ENCODE measurements at places on chromosomes 13 and 19.

DNA sequence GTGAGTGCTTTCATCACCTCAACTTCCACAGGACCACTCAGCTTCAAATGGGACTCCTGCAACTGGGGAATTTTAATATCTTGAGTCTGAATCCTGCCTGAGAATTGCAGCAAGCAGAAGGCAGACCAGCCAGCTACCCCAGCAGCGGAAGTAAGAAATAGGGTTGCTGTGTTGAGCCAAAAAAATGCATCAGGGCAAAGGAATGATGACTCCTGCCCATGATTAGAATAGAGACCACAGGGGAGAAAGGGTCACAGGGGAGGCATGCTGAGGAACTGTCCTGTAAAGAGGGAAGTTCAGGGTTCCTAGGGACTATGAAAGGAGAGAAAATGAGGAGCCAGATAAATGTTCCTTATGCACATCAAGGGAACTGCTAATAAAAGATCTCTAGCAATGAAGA is 370.2 kb downstream of the KCTD12 start:
- DNase-seq, result no peak

- DNase-seq, result no peak
Measured at GRCh38 chr13:25738342-25739196, 313.2 kb downstream of the SHISA2 start.

DNA sequence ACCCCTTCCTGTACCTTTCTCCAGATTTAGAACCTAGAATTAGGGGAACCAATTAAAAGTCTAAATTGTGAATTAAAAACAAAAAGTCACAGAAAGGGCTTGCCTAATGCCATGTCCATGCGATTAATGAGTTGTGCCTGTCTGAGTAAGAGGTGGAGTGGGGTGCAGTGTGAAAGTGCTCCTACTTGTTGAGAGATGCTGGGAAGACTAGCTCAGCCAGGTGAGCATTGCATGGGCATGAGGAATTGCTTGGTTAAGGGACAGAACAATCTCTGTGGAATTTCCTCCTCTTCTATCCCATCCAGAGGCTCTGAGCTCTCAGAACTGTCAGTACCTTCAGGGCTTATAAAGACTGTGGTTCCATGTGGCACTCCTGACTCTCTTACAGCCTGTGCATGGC is 159.0 kb upstream of the UBL3 start:
- no peak for DNase-seq

DNA sequence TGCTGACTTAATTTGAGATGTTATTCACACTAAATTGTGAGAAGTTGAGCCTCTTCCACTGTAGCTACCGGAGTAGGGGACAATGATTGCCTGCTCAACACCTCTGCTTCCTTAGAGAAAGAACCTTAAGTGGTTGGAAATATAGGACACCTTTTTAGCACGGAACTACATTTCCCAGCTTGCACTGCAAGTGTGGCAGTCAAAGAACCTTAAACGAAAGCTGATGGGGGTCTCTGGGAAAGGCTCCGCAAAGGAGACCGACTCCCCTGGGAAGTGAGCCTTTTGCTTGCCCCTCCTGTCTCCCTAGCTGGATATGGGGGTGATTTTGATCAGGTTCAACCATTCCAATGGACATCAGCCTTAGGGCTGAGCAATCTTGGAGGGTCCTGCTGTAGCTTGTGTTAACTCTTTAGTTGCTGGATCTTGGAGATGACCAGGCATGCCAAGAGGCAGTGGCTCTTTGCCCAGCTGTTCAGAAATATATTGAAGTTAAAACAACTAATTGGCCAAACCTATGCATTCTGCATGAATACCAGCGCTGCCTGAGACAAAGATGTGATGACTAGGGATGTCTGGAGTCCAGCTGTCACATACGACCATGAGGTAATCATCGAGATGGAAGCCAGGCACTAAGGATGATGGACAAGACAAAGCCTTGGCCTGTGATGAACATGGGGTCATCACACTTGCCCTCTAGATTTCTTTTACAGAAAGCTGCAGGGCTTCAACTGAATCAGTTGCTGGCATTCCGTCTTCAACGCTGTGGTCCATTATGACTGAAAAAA is 286.5 kb downstream of the FOXO1 start:
- DNase-seq, result no peak

GRCh38 chr19:17847538-17848366 is at the start of gene JAK3:
Gene JAK3 (minus strand): TSS chr19:17847982. CDS start chr19:17844417, 3,565 bp downstream.
- peak; percentile 91 for DNase-seq

DNA sequence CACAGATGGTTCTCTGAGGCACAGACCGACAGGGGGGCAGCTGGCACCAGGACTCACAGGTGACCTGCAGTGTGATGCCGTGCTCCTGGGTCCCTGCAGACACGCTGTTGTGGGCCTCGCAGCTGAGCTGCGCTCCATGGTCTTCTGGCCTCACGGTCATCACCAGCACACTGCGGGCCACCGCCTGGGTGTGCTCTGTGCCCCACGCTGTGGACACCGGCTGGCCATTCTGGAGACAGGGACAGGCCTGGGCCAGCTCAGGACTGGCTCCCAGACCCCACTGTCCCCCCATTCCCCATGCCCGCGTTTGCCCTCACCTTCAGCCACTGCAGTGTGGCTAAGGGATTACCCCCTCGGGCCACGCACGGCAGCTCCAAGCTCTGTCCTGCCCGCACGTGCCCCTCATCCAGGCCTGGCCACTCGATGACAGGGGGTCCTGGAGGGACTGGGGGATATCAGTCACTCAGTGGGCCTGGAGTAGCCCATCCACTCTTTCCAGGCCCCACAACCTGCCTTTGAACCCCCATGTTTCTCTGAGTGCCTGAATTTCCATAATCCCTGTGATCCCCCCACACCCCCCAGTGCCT is 3.3 kb downstream of the NPHS1 start:
- DNase-seq, result no peak

- peak; percentile 34 for DNase-seq
Measured at GRCh38 chr19:1401138-1401888, at the start of gene GAMT. Gene GAMT (minus strand): TSS chr19:1401542. CDS start chr19:1401476, 66 bp downstream.

DNA sequence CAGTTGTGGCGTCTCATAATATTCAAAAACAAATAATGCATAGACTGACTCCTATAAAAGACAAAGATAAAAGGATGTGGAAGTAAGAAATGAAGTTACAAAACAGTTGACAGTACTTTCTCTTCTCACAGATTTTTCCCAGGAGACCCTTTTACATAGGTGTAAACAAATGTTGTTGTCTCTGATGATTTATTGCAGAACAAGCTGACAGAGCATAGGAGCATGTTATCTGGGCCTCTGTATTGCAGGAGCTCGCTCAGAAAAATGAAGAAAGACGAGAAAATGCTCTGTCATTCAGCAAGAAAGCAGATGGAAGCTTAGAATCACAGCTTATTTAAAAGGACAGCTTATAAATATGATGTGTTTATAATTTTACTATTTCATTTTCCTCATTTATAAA is 353.6 kb upstream of the GPC6 start:
- DNase-seq, result no peak

DNA sequence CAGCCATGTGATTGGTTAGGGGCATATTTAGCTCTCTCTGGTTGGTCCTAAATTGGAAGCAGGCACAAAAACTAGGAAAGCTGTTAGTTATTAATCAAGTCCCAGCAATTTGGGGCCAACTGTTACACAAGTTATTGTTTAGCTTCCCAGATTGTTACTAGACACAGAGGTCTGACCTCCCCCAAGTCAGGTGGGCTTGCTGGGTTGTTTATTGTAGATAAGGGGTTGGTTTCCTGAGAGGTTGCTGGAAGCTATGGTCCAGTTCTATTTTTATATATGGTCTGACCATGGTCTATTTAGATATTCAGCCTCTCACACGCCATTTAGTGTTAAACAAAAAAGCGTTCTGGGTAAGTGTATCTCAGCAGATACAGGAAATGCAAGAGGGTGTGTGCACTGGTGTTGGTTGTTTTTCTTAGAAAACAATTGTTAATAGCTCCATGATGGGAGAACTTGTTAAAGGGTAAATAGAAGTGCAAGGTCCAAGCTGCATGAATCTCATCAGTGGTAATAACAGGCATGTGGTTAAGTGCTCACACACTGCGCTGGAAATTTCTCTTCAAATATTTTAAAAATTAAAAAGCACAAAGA is 150.0 kb downstream of the RAP2A start:
- no peak for DNase-seq
